ENCODE measurements at places on chromosomes 2 and 18.
A peak's percentile ranks its signal among the peaks of the same experiment; 100 is the strongest.

DNA sequence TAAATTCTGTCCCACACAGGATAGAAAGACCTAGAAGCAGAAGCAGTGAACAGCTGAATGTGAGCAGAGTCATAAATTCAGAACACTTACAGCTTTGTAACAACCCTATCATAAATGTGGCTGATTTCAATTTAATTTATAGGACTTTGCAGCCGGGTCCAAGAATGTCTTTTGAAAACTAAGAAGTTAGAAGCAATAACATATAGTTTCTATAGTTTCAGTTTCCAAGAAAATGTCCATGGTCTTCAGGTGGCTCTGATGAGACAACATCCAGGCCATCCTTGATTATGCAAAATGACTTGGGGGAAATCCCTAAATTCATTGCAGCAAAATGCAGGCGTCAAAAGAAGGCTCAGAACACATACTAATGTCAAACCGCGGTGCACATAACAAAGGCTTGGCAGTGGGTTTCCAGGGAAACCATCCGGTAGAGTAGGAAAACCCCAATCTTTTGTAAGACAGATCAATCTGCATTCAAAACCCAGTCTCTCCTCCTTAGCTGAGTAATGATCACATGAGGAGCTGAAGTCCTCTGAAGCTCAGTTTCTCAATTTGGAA, 442.2 kb upstream of the ID2 start:
- peak; percentile 12 for DNase-seq

DNA sequence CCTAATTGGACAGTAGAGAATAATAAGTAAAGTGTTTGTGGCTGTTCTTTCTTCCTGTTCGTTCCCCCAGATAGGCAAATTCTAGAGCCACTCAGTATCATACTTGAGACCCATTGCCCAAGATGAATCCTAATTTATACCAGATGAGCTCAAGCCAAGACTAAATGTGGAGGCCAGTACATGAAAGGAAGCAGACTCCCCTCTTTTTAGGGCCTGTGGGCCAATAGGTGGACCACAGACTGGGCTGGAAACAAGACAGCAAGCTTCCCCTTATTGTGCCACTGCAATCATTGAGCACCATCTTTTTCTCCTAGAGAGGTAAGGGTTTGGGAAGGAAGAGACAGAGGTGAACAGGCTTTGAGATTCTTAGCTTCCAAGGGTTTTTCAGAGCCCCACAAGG, 141.9 kb downstream of the MGAT5 start:
- no peak for DNase-seq

DNA sequence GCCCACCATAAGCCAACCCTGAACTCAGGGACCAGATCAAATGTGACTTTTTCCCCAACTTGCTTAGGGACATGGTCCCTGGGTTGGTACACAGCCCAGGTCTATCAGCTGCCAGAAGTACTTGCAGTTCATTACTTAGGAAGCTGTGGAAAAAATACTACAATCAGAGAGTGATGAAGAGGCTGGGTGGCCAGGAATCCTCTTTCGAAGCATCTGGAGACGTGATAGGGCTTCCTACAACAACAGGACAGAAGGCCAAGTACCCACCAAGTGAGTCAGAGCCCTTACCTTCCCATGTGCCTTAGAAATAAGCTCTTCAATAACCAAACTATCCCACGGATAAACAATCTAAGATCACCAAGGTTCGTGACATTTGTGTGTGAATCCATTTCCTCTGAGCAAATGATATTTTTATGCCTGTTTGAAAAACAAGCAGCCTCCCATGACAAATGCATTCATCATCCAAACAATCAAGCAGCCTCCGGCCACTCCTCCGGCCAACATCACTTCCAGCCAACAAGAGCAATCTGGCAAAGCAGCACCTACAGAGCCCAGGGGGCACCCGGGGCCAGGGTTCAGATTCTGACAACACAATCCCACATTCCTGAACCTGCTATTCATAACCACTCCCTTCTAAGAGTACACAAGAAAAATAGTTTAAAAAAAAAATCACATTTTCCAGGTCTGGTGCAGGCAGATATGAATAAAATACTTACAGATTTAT, 26.4 kb downstream of the TBC1D8 start:
- no peak for DNase-seq

DNA sequence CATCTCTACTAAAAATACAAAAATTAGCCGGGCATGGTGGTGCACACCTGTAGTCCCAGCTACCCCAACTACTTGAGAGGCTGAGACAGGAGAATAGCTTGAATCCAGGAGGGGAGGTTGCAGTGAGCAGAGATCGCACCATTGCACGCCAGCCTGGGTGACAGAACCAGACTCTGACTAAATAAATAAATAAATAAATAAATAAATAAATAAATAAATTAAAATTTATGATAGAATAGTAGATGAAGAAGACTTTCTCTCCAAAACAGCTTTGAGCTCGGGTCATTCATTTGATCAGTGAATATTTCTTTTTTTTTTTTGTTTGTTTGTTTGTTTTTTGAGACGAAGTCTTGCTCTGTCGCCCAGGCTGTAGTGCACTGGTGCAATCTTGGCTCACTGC, 17.6 kb upstream of the MTA3 start:
- DNase-seq, result no peak

- no peak for DNase-seq
Observed at GRCh38 chr2:44075541-44075940, 79.8 kb upstream of the LRPPRC start.

- DNase-seq, result no peak
Observed at GRCh38 chr2:235521844-235522243, 28.0 kb downstream of the AGAP1 start.

DNA sequence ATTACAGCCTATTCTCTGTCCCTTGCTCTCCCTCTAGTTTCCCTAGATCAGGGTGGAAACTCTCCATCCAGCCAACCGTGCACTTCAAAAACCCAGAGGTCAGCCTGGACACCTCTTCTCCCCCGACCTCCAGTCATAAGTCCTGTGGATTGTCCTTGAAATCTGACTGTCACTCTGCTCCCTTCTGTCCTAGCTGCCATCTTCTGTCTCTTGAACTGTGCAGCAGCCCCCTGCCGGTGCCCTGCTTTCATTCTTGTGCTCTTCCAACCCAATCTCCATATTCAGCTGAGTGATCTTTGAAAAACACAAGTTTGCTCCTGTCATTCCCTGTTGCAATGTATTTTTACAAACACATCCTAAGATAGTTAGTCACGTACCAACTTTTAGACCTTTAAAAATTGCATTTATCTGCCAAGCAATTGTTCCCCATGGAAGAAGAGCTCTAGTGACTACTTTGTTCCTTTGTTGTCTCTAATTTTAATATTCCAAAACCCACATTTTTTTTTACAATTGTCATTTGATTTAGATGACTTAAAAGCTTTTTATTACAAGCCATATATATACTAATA, 254.3 kb downstream of the CAMKMT start:
- DNase-seq, result no peak

All from stimulated activated CD4-positive, alpha-beta T cell treated with anti-CD3 and anti-CD28 coated beads, TNF-alpha, amount 100 ng/mL, for 24 hours (primary cell).